NCI-H1436 treated with DMSO at 0.1 percent for 48 hours (cell line): ENCODE measurements at places on chromosomes 3 and 15.

DNA sequence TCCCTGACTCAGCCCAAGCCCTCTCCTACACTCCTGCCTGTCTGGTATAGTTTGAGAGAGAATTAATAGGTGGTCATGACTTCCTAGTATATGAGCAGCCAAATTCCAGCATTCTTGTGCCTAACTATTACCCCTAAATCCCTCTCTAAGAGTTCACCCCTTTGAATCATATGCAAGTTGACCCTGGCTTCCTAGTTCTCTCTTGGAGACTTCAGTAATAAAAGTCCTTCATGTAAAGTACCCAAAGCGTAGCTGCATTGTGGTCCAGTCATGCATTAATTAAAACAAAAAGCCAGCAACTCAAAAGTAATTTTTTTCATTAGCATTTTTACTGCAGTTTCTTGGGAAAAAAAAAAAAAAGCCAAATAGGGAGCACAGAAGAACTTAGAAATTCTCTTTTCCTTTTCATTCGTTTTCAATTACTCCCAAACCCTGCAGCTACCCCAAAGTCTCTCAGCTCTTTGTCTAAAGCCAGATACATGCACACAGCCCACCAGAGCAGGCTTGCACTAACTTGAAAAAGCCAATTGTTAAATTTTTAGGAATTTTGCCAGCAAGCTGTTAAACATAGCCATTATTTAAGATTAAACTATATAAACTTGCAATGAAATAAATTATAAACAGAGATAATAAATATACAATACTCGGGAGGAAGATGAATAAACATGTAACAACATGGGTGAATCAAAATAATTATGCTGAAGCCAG, 50.1 kb upstream of the STT3B start:
- no peak for DNase-seq

DNA sequence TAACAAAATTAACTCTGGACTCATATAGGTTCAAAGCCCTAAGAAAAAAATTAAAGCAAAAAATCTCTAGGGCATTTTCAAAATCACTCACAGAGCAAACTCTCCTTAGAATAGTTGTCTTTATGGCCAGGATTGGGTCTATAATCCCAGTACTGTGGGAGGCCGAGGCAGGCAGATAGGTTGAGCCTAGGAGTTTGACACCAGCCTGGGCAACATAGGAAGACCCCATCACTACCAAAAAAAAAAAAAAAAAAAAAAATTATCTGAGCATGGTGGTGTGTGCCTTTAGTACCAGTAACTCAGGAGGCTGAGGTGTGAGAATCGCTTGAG, 378.1 kb upstream of the TGFBR2 start:
- no peak for DNase-seq

DNA sequence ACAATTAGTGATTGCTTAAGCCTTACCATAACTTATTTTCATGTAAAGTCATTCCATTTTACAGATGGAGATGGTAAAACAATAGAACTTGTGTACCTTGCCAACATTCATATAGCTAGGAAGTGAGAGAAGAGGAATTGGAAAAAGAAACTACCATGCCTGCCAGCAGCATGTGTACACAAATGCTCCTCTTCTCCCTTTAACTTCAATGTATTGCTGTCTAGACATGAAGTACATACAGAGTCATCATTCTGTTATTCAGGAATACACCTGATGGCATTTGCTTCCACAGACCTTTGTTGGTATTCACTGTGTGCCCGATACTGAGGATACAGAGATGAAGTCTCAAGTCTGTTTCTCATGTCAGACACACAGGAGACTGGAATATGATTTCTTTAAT, 7.1 kb upstream of the TMEM207 start:
- DNase-seq, result no peak

- DNase-seq, result no peak
Observed at GRCh38 chr15:92901072-92901761, 1.1 kb downstream of the CHD2 start.

- no peak for DNase-seq
Observed at GRCh38 chr3:61008998-61009380, 242.3 kb downstream of the FHIT start.

DNA sequence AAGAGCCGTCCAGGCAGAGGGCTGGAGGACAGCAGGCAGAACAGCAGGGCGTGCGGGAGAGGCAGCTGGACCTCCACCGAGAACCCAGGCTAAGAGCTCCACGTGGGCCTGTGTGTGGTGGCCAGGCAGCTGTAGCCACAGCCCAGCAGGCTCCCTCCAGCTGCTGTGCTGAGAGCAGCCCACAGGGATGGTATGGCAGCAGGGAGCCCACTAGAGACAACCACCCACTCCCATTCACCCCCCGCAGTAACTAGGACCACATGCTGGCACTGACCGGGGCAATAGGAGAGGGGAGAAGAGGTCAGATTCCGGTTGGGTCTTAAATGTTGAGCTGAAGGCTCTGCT, 25.6 kb upstream of the MUSTN1 start:
- DNase-seq, result no peak

DNA sequence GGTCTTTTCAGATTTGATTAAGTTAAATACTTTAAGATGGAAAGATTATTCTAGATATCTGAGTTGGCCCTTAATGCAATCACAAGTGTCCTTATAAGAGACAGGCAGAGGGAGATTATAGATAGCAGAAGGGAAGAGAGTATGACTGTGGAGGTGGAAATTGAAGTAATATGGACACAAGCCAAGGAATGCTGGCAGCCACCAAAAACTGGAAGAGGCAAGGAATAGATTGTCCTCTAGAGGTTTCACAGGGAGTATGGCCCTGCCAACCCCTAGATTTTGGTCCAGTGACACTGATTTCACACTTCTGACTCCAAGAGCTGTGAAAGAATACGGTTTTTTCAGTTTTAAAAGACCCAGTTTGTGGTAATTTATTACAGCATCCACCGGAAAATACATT, 1498.7 kb upstream of the CADM2 start:
- DNase-seq, result no peak

DNA sequence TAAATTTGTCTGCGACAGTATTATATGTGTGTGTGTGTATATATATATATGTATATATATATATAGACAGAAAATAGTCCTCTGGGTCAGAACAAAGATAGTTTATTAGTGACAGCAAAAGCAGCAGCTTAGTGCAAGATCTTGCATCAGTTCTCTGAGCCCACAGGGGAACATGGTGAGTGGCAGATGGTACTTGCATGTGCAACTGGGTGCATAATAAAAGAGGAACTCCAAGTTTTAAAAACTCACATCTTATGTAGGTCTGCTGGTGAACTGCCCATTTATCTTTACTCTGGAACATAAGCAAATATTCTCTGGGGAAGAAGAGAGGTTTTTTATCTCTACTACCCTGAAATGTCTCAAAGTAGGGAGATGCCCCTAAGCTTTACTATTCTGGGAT, 276.4 kb downstream of the POLQ start:
- no peak for DNase-seq

DNA sequence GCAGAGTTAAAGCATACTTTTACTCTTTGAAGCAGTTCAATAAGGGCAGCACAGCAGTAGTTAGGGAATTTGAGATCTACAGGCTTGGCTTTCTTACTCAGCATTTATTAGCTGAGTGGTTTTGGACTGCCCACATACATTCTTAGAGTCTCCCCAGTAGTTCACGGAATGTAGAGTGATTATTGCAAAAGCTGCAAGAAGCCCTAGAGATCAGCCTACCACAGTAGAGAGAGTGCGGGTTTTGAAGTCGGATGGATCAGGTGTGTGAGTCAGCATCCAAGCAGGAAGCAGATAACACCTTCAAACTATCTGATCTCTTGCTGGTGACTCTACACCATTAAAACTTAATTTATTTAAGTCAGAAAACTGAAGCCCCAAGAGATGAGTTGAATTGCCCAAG, 171.9 kb downstream of the SYNPR start:
- no peak for DNase-seq

DNA sequence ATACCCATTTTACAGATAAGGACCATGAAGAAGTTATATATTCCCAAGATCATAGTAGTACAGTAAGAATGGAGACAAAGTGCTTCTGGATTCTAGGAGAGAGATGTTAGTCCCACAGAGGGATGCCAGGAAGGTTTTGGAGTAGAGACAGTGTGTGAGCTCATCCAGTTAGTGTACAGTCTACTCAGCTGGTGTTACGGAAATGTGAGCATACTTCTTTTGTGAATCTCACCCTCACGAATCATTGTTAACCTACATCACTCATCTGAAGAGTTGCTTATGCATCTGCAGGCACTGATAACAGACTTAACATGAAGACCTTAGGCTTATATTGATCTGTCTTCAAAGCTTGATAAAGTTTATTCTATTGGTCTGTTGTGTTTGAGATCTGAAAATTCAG, 106.6 kb upstream of the PTPRG start:
- no peak for DNase-seq

DNA sequence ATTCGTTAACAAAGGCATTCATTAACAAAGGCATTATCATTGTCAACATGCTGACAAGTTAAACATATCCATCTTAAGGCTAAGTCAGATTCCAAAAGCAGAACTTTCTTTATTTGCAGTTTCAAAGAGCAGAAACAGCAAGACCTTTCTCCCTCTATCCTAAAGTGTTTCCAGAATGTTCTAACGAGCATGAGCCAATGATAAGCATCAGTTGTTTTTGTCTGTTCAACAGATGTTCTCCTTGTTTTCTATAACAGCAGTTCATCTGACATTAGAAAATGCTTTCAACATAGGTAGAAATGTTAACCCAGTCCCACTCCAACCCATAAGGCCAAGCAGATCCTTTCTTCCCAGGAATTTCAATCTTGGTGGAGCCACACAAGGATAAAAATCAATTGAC, 77.6 kb upstream of the POMGNT2 start:
- DNase-seq, result no peak

DNA sequence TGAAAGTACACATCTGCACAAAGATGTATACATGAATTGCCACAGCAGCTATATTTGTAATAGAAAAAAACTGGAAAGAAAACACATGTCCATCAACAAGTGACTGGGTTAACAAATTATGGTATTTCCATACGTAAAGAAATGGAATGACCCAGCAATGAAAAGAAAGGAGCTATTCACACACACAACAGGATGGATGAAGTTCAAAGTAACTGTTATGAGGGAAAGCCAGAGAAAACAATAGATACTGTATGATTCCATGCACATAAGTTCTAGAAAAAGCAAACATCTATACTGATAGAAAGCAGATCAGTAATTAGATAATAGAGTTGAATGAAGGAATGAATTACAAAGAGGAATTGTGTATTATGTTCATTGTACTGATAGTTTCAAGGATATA, 152.0 kb downstream of the SCAPER start:
- DNase-seq, result no peak

DNA sequence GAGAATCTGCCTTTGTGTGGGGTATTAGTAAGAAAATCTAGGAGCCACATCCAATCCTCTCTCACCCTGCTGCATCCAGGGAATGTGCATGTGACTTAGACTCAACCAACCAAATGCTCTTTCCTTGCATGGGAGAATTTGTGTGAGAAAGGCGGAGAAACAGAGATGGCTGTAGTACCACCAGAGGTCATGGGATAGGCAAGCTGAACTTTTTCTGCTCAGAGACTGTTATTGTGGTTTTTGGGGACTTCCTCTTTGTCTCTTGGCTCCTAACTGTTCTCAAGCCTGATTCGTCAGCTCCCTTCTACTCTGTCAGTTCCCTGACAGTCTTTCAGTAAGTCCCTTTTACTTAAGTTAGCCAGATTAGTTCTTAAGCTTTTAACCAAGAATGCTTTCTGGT, 2.6 kb upstream of the ZSCAN2 start:
- DNase-seq, result peak; percentile 0

DNA sequence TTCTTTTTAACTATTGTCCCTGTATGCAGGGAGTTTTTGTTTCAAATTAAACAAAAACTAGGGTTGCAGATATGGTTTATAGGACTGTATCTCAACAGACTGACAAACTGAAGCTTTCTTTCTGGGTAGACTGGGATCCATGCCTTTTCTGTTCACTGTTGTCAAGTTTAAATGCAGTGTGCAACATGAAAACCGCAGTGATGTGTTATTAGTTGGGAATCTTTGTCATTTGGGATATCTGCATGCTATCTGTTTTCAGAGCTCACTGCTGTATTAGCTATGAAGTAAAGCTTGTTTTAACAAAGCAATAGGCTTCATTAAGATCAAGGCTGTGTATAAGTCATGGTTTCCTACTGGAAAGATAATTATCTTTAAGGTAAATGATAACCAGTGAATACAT, 21.4 kb upstream of the MCF2L2 start:
- no peak for DNase-seq

- no peak for DNase-seq
Observed at GRCh38 chr3:135106445-135106844, 311.4 kb downstream of the EPHB1 start.

- no peak for DNase-seq
Observed at GRCh38 chr3:104648823-104649222, 717.9 kb upstream of the ALCAM start.

DNA sequence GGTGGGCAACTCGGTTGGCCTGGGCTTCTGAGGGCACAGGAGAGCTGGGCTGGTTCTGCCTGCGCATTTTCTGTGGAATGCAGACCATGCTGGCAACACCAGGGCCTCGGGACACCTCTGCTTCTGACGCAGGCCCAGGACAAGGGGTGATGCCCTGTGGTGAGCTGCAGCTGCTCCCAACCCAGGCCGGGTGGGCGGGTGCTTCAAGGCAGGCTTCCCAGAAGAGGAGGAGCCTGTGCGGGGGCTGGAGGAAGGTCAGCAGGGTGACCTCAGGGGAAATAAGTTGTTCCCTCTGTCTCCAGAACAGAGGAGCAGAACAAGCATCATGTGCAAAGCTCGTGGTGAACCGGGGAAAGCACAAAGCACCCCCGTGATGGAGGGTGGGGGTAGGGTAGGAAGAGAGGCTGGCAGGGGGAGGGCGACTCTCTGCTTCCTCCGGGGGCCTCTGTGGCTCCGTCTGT, 11.0 kb upstream of the PLXNA1 start:
- no peak for DNase-seq

DNA sequence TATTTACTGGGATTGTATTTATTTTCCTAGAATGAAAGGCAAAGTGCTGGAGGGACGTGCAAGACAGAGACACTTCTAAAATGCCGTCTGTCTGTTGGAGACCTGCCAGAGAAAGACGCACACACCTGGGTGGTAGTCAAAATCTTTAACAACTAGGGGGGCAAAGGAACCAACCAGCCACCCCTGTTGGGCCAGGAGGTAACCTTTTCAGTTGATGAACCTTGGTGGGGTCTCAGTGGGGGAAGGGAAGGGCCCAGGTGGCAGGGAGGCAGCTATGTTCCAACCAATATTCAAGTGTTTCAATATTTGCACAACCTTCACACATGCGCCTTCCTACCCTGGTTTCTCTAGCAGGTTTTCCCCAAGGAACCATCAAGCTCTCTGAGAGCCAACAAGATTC, 99.0 kb downstream of the MEGF11 start:
- DNase-seq, result peak; percentile 89

- no peak for DNase-seq
Observed at GRCh38 chr3:190504354-190505125, 9.3 kb upstream of the IL1RAP start.

DNA sequence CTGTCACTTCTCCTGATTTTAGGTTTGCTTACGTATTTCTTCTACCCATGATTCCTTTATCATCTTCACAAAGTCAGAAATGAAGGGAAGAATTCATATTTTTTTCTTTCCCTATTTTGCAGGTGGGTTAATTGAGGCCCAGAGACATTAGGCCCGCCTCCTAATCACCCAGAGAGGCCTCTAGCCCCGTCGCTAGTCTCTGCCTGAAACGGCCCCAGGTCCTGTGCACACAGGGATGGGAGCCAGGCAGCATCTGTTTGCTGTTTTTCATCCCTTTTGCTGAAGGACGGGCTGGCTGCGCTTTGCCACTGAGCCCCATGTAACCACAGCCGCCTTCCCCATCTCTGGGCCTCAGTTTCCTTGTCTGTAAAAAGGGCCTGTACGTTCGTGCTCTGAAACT, 135.9 kb downstream of the FBLN2 start:
- DNase-seq, result no peak
